ENCODE measurements at places on chromosomes 12 and 14. TPM values are rescaled to one million over a fixed set of nuclear protein-coding genes. Genes with fewer than 3 reads are reported as not detected.

The MDP1 gene
- 8.2 TPM for total RNA-seq

The PYGL gene
- 54.2 TPM for total RNA-seq

The MYF5 gene
- total RNA-seq: not detected

GRCh38 chr12:132117558-132117875, 26.6 kb downstream of the DDX51 start:
- no peaks in the 10 kb centered on the region for H3K4me1 ChIP-seq
- H3K27ac ChIP-seq: no peak overlapping the region
- H3K36me3 ChIP-seq: no peaks in the 10 kb centered on the region
- no peak for DNase-seq
- H3K27me3 ChIP-seq: no peaks in the 10 kb centered on the region

GRCh38 chr14:36976571-36977023, 195.8 kb downstream of the SLC25A21 start:
- H3K27ac ChIP-seq: no peak overlapping the region
- H3K27me3 ChIP-seq: no peaks in the 10 kb centered on the region
- no peaks in the 10 kb centered on the region for H3K4me1 ChIP-seq
- DNase-seq: no peak

DNA sequence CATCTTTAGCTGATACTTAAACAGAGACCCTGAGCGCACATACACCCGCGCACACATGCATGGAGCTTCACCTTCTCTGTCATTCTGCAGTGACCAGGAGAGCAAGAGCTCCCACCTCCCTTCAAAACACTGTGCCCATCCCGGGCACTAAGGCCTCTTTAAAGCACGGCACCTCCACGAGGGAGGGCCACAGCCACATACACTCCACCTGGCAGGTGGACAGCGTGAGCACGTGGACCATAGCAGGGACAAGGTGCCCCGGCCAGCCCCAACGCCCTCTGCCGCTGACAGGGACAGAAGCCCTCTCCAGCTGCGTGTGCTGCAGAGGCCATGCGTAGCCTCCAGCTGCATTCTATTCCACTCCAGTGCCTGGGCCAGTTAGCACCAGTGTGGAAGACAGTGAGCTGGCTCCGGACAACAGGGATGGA, 5.4 kb downstream of the GAPDH start:
- H3K36me3 ChIP-seq: peaks cover 15% of the 10 kb centered on the region
- DNase-seq: peak; percentile 56
- no peak overlapping the region for H3K4me3 ChIP-seq

Measured in colonic mucosa (tissue), 4 donors.